DMS79 (cell line): ENCODE measurements at places on chromosomes 6 and 20.
A peak's percentile ranks its signal among the peaks of the same experiment; 100 is the strongest.

DNA sequence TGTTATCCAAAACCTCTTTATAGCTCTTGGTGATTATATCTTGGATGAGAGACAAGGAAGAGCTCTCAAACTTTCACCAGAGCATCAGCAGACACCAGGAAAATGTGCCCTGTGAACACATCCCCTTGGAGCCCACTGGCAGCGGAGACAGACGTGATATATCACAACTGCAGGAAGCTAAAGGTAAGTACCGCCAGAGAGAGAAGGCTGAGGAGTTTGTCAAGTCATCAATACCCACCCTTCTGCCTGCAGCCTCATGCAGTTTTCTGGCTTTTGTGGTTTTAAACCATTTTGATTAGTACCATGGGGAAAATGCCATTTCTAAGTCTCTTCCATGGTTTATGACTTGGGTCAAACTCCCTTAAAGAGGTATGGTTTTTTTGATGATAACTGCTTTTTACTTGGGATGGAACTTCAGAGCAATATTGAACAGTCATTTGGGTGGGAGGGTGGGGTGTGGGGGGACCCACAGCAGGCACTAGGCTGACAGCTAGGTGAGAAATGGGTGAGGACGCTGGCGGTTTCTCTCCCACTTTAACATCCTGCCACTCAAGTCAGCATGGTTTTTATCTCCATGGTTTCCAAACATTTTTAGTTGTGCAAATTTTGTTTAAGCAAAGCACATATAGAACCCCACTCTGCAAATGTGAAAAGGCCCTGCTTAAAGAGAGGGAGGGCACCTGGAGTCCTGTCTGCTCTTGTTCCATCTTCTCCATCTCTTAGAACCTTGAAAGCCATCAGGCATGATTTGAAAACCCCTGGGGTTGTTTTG is 108.4 kb downstream of the SCML4 start:
- peak; percentile 14 for DNase-seq

DNA sequence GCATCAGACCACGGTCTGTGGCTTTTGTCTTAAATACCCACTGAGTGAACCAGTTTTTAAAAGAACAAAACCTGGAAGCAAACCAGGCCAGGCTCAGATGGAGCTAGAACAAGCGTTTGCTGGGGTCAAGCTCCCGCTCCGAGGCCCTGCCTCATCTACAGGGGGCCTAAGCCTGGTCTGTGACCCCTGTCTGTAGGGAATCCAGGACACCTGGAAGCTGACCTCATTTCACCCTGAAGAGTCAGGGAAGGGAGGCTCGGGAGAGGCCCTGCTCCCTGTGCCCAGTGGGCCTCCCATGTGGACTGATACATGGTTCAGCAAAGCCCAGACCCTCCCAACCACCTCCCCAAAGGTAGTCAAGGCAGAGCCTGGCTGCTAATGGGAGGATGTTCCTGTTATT is 26.8 kb upstream of the DLGAP4 start:
- no peak for DNase-seq

DNA sequence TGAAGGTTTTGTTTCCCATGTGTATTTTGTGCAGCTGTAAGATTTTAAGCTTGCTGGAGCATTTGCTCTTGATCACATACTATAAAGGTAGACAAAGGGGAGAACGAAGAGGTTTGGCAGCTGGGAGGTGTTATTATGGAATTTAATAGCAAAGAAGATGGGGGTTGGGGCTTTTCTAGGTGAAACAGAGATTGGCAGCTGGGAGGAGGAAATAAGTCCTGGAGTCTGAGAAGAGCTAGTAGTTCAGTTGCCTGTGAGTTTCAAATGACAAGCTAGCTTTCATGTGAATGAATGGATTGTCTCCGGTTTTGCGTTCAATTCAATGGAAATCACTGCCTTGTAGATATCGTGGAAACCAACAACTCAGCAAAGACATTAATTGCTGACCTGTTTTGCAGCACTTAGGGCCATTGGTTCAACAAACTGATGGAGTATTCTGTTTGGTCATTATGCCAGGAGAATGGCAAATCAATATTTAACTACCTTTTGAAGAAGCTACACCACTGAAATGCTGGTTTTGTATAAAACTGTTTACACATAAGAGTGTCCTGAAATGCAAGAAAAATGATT is 38.1 kb upstream of the FLRT3 start:
- no peak for DNase-seq

DNA sequence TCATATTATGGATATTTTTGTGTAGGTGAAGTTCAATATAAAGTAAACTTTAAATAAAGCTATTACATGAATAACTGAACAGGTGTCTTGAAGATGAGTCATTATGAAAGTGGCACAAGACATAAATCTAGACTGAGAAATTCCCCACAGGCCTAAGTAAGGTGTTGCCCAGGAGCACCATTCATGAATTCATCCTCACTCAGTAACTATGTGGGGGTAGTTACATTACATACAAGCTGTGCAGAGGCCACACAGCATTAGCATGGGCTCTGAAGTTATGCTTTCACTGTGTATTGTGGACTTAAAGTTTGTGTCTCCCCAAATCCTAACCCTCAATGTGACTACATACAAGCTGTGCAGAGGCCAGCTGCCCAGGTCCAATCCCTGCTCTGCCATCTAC is 65.9 kb downstream of the BCAS1 start:
- DNase-seq = no peak

GRCh38 chr6:97947841-97948240 is 664.8 kb upstream of the MMS22L start:
- no peak for DNase-seq

GRCh38 chr6:2970753-2971419 is 481 bp downstream of the SERPINB6 start:
- DNase-seq = no peak

- no peak for DNase-seq
Measured at GRCh38 chr6:86477500-86478148, 459.7 kb upstream of the HTR1E start.

DNA sequence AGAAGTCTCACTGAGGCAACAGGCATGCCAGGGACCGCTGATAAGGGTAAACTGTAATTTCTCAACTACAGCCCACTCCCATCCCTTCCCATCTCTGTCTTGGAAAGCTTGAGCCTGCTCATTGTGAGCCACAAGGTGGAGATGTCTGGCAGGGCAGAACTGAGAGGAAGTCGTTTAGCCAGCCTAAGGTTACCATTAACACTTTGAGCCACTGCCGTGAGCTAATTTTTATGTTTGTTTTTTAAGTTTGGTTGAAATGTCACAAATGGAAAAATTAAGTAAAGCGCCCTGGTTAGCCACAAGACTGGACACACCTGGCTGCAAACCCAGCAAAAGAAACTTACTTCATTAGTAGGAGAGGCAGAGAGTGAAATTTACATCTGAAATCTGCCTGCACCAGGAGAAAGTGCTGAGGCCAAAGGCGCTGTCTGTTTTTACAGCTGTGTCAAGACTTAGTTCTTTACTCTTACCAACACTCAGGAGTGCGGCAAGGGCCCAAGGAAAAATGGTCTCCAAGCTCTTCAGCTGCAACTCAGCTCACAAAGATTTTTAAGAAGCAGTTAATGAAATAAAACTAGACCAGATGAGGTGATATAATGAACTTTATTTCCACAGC is 50.0 kb upstream of the FAM83C start:
- DNase-seq = no peak

DNA sequence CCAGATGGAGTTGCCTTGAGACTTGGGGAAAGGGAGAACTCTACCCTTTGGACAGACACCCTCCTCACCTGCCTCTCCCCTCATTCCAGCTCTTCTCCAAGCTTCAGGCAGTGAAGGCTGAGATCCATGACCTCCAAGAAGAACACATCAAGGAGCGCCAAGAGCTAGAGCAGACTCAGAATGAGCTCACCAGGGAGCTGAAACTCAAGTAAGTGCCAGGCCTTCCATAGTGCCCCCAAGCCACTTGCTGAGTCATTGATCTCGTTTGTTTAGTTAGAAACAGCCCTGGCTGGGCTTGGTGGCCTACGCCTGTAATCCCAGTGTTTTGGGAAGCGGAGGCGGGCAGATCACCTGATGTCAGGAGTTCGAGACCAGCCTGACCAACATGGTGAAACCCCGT is 39.2 kb downstream of the KIF3B start:
- DNase-seq = no peak

- DNase-seq = peak; percentile 64
Measured at GRCh38 chr20:63217706-63218105, 1.8 kb upstream of the YTHDF1 start.

DNA sequence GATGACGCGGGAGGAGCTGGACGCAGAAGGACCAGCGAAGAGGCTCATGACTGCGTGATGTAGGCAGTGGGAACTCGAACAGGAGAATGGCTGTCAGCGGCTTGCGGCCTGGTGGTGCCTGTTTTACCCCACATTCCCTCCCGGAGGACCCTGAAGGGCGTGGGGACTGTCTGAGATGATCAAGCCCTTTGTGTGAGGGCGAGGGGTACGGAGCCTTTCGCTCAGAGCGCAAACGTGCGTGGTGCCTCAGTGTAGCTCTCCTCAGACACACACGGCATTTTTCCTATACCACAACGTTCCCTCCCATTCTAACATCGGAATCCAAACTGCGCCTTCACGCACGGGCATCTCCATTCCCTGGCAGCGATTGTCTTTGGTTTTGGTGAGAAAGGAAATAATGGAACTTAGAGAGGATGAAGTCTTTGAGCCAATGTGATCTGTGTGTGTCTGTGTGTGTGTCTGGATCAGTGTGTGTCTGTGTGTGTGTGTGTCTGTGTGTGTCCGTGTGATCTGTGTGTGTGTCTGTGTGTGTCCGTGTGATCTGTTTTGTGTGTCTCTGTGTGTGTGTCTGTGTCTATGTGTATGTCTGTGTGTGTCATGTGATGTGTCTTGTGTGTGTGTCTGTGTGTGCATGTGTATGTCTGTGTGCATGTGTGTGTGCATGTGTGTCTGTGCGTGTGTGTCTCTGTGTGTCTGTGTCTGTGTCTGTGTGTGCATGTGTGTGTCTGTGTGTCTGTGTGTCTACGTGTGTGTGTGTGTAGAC is 5.3 kb downstream of the PTK6 start:
- no peak for DNase-seq

GRCh38 chr6:128711149-128711548 is 171.8 kb upstream of the LAMA2 start:
- DNase-seq = no peak

DNA sequence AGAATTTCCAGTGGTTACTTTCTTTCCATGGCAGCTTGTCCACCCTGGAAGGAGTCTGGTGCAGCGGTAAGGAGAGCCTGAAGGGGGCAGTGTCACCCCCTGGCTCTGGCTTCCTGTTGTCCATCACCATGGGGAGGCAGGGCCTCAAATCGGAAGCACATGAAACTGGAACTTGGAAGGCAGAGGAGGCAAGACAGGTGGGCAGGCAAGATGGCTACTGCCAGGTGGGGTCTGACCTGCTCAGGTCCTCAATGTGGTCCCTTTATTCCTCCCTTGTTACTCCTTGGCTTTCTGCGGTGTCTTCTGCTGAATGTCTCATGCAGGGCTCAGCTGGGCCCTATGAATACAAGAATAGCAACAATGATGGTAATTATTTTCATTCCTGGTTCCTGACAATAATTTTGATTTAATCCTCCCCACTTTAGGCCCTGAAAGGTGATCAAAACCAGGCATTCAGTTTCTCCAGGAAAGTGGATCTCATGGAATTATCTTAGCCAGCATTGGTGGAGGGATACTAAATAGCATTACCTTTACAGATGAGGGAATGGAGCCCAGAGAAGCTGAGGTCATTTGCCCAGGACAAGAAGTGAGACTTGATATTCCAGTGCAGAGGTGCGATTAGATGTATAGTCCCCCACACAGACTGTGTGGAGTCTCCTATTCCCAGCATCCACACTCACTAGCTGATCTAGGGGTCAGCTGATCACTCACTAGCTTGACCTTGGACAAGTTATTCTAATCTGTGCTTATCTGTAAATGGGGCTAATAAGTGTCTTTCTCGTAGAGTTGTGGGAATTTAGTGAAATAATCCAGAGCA is 17.6 kb upstream of the SNAI1 start:
- DNase-seq = no peak
